ENCODE measurements at places on chromosomes 3 and 15.

GRCh38 chr3:72633121-72633520 is 215.1 kb downstream of the SHQ1 start:
- DNase-seq: no peak

GRCh38 chr15:31586841-31587240 is 260.2 kb downstream of the KLF13 start:
- DNase-seq: no peak

GRCh38 chr3:169390741-169391305 is 272.7 kb downstream of the MECOM start:
- DNase-seq: no peak

DNA sequence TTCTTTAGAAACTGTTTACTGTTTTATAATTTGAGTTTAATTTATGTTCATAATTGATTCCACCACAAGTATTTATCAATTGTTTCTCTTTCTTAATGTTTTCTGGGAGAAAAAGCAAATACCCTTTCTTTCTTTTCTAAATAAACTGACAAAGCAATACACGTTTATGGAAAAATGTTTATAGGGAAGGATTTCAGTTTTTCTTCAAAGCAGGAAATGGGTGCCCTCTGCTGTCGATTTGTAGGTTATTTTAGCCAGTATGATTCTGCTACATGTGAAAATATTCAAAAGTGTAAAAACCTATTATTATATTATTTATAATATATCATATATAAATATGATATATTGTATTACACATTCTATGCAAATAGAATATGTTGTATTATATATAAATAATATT is 921.0 kb upstream of the ROBO1 start:
- DNase-seq: no peak

Measured in stimulated activated CD8-positive, alpha-beta memory T cell treated with anti-CD3 and anti-CD28 coated beads, Interleukin-2, amount 100 ng/mL, for 1 hour (primary cell).